ENCODE measurements at places on chromosomes 2 and 18.

- no peak for DNase-seq
Measured at GRCh38 chr2:96195410-96196066, 13.1 kb downstream of the STARD7 start.

DNA sequence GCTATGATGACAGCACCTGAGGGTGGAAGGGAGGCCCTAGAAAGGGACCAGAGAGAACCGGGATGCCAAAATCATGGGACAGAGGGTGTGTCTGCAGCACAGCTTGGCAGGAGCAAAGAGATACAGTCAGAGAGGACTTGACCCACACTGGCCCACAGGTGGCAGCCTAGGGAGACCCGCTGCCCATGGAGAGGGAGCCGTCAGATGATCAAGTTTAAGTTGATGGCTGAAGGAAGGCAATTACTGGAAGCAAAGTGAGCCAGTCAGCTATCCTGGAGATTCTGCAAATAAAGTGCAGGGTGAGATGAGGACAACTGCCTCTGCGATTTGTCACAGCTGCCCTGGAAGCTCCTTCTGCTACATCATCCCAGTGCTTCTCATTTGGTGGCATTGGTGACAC lies 74.0 kb downstream of the CMPK2 start:
- DNase-seq = no peak

- peak; percentile 22 for DNase-seq
Measured at GRCh38 chr2:191555092-191555742, 122.7 kb upstream of the NABP1 start.

DNA sequence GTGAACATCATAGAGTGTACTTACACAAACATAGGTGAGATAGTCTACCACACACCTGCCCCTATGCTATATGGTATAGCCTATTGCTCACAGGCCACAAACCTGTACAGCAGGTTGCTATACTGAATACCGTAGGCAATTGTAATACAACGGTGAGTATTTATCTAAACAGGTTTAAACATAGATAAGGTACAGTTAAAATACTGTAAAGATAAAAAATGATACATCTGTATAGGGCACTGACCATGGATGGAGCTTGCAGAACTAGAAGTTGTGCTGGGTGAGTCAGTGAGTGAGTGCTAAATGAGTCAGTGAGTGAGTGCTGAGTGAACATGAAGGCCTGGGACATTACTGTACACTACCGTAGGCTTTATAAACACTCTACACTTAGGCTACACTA lies 267.0 kb upstream of the HS6ST1 start:
- DNase-seq = no peak

DNA sequence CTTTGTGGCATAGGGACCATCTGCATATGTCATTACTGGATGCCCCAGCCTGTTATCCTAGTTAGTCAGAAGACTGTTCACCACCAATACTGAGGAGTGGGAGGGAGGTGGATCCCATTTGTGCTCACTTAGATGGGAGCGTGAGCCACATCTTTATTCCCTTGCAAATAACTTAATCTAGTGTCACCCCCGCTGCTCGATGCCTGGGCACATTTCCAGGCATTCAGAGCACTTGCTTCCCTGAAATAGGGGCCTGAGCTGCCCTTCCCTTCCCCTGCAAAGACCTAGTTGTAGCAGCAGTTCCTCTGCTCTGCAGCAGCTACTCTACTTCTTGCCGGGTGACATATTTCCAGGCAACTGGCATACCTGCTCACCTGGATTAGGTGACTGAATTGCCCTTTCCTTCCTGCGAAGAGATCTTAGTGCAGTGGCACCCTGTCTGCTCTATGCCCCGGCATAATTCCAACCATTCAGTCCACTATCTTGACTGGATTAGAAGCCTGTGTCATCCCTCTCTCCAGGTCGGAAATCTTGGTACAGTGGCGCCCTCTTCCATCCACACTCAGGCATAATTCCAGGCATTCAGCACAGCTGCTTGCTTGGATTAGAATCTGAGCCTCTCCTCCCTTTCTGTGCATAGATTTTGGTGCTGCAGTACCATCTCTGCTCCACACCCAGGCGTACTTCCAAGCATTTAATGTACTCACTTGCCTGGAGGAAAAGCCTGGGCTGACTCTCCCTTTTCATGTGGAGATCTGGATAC lies 1389.1 kb upstream of the TMEFF2 start:
- no peak for DNase-seq

DNA sequence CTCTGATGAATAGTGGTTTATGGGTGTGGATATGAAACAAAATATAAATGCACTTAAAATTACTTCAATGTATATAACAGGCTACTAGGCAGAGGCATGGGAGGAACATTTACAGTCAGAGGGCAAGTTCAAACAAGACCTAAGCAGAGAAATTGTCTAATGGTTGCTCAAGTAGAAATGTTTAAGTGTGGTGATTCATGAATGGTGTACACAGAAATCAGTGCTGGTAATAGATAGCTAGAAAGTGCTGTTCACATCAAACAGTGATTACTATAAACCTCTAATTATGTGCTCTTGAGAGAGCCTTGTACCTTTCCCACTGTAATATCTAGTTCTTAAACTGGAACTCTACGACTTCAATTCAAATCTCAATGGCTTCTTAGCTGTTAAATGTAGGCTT lies 485.1 kb downstream of the NRXN1 start:
- peak; percentile 8 for DNase-seq

GRCh38 chr18:7953095-7953958 lies 386.2 kb downstream of the PTPRM start:
- DNase-seq = no peak

- no peak for DNase-seq
Measured at GRCh38 chr2:241071677-241072111, 30.4 kb downstream of the MTERF4 start.

- DNase-seq = no peak
Measured at GRCh38 chr2:9812945-9813311, 30.3 kb upstream of the TAF1B start.

DNA sequence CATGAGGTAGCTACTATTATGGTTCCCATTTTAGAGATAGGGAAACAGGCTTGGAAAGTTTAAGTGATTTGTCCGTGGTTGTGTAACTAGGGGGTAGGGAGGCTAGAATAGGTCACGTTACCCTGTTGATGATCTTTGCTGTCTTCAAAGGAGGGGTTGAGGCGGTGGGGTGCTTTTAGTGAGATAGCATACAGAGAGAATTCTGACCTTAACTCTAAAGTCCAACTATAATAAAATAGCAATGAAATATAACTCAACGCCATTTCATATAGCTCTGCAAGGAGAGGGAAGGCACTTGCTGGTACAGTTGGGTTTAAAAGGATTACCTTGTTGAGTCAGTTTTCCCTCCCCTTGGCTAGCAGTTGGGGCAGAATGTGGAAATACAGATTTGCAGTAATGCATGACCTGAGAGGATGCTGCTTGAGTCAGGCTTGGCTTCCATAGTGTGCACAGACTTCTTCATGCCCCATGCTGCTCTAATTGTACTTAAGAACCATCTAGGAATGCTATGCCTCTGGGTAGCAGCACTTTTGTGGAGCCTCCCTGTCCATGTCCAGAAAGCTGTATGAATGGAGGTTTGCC lies 143.9 kb downstream of the LTBP1 start:
- no peak for DNase-seq

DNA sequence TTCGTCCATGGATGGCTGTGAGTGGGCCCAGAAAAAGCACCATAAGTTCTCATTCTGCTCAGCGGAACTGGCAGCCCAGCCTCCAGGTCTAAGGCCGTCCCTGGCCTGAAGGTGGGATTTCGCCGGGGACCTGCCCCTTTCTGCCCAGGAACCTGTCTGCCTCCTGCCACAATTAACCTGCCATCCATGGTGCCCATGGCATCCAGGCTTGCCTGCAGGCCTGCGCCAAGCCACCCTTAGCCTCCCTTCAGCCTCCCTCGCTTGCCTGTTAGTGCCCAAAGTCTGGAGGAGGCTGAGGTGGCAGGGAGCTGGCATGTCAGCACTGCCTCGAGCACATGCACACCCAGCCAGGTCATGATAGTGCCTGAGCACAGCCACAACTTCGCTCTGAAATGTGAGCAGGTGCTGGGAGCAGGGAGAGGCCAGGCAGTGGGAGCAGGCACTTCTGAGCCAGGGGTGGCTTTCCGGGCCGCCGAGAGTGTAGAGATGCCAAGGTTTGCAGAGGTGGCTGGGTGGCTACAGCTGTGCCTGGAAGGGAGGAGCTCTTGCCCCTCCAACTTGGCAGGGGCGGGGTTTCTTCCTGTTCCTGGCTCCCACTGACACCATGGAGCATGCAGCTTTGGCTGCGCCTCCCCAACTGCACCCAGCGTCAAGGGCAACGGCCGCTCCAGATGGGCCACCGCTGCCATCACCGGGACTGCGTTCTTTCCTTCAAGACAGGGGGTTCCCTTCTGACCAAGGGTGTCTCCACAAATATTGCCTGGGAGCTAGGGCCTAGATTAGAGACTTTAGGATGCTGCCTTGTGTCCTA lies 648.9 kb upstream of the VRK2 start:
- no peak for DNase-seq

- no peak for DNase-seq
Measured at GRCh38 chr2:156181208-156181607, 151.3 kb downstream of the NR4A2 start.

DNA sequence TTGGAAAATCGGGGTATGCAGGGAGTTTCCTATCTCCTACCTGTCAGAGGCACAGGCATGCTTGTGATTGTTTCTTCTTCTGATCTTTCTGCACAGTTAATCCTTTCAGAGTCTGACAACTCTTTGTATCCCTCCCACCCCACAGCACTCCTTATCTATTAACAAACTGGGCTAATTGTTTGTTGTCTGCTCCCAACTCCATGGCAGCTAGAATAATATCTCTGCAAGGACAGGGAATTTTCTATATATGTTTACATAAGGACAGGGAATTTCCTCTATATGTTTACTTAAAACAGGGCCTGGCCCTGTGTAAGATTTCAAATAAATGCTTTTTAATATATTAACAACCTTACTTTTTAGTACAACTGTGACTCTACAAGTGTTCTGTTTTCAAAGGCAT lies 36.0 kb upstream of the VRK2 start:
- no peak for DNase-seq

- no peak for DNase-seq
Measured at GRCh38 chr2:11175293-11175795, 20.1 kb downstream of the SLC66A3 start.

- DNase-seq = no peak
Measured at GRCh38 chr2:156346731-156347130, 14.2 kb upstream of the NR4A2 start.

DNA sequence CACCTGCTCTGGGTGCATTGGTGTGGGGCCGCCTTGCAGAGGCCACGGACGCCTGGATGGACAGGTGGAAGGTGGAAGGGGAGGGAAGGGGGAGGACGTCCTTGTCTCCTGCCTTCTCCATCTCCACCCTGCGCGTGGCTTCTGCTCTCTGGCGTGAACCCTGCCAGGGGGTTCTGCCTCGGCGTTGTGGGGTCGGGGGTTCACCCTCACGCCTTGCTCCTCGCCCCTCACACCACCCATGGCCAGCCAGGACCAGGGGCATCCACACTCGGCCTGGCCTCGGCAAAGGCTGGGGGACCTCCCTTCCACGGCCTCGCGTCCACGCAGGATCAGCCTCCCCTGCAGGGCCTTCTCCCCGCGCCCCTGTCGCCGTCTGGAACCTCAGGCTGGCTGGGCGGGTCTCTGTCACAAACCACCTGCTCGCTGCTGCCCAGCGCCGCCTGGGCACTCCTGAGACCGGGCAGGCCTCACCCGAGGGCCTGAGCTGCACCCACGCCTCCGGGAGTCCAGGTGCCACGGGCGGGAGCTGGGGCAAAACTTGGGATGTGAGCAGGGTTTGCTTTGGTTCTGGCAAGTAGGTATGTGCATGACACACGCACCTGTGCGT lies 655.9 kb downstream of the GALR1 start:
- DNase-seq = no peak

DNA sequence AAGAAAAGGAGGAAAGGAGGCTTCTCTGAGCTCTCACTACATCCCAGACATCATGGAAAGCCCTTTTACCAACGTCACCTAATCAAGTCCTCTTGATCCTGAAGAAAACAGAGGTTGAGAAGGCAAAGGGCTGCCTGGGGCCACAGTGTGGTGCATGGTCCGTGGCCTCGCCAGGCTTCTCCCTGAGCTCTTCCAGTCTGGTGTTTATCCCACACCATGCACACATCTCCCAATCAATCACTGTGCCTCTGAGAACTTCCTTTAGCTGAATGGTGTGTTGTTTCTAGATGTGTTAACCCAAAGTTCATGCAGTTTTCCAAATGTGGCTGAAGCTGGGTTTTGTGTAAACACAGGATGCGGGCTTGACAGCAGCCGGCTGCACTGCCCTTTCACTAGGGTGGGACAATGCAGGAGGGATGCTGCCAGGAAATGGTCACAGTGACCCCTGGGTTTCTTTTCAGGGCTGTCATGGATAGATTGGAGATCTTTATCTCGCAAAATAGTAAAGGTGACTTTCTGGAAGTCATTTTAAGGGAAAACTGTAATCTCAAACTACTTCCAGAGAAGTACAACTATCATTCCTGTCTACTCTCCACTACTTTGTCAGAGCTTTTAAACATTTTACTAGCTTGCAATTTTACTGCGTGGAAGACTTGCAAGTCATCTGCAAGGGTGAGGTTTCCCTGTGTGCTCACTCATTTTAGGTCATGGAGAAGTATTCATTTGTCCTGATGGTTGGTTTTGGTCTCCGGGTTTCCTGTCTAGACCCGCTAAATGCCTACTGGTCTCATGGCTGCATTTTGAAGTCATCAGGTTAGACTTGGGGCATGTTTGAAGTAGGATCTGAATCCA lies 54.6 kb downstream of the IL1R2 start:
- DNase-seq = no peak

GRCh38 chr2:233446606-233447305 lies 92.5 kb downstream of the DGKD start:
- DNase-seq = no peak

- no peak for DNase-seq
Measured at GRCh38 chr2:224055101-224055500, 16.0 kb upstream of the SERPINE2 start.

- no peak for DNase-seq
Measured at GRCh38 chr2:20589975-20590703, 60.8 kb downstream of the HS1BP3 start.

DNA sequence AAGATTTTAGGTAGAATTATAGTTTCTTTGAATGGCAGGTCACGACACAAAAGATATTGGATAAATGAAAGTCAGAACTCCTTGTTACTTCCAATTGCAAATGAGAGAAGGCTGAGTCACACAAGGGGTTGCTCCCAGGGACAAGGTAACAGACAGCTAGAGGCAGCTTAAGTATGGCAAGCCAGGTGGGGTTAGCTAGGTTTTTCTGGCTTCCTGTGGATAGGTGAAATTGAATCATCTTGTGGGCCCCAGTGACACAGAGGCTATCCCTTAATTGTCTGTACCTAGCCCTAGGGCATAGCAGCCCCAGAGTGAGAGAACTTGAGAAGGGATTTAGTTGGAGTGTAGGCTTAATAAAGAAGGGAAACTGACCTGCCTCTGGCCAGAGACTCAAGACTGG lies 407.7 kb upstream of the SLC8A1 start:
- no peak for DNase-seq

GRCh38 chr2:96822786-96823185 lies 6.7 kb downstream of the CNNM3 start:
- no peak for DNase-seq

- DNase-seq = no peak
Measured at GRCh38 chr2:15307526-15307925, 253.6 kb downstream of the NBAS start.

All from NCI-H510A (cell line).